Naive thymus-derived CD8-positive, alpha-beta T cell (primary cell): ENCODE measurements at places on chromosomes 7 and 10. TPM values are rescaled to one million over a fixed set of nuclear protein-coding genes. Genes with fewer than 3 reads are reported as not detected.

DNA sequence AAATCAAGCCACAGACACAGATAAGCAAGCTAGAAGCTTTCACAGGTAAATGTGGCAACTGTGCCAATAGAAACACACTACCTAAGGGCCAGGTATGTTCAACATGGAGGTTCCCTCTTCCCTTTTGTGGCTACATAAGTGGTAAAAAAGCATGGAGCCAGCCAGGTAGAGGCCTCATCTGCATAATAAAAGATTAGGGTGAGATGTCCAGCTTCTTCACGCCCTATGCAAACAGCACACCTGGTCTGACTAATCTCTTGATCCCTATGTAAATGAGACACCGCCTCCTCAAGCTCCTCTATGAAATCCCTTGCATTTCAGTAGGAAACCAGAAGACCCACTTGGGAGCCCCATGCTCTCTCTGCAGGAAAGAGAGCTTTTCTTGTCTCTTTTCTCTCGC is 282.2 kb downstream of the NEBL start:
- DNase-seq, result no peak

- no peak for DNase-seq
Observed at GRCh38 chr10:119514819-119515218, 27.7 kb downstream of the RGS10 start.

- no peak for DNase-seq
Observed at GRCh38 chr7:30502470-30503251, 2.0 kb downstream of the GGCT start.

DNA sequence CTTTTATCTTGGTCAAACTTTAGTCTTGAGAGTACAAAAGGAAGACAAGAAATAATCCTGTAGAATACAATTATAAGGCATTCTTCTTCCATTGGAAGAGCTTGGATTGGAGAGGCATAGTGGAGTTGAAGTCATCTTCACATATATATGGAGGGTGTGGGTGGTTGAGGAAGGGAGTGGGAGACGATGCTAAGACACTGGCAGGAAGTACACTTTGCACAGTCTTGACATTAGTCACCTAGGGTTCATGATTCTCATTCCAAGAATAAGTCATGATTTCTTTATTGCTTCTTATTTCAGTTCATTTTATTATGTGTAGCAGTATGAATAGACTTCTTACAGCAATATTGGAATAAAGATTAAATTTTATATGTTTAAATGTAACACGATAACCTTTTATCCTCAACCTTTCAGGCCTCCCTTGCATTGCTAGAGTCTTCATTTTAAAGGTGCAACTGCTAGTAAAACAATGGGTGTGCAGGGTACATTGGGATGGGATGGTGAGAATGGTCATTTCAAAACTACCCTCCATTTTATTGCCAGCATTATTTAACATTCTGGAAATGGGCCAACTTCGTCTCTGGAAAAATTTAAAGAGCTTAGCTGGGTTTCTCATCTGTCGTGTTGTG is 12.3 kb upstream of the SLC26A3 start:
- DNase-seq, result no peak

GRCh38 chr7:120615703-120616102 is 242.2 kb downstream of the TSPAN12 start:
- no peak for DNase-seq

DNA sequence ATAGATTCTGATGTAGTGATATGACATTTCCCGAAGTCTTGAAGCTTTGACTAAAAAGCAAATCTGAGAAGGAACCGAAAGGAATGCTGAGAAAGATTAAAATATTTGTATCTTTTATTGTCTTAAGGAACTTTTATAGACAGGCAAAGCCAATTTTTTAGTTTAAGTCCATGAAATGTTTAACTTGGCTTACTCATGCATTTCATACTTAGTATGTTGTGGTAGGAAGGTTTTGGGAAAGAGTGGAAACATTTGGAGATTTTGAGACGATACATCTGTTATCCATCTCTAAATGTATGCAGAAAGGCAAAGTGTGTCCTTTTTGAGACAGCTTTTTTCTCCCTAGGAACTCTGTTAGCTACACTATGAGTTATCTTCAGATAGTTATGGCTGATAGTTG is 10.1 kb downstream of the TBC1D12 start:
- no peak for DNase-seq

GRCh38 chr7:134065415-134065814 is 61.7 kb upstream of the LRGUK start:
- no peak for DNase-seq

DNA sequence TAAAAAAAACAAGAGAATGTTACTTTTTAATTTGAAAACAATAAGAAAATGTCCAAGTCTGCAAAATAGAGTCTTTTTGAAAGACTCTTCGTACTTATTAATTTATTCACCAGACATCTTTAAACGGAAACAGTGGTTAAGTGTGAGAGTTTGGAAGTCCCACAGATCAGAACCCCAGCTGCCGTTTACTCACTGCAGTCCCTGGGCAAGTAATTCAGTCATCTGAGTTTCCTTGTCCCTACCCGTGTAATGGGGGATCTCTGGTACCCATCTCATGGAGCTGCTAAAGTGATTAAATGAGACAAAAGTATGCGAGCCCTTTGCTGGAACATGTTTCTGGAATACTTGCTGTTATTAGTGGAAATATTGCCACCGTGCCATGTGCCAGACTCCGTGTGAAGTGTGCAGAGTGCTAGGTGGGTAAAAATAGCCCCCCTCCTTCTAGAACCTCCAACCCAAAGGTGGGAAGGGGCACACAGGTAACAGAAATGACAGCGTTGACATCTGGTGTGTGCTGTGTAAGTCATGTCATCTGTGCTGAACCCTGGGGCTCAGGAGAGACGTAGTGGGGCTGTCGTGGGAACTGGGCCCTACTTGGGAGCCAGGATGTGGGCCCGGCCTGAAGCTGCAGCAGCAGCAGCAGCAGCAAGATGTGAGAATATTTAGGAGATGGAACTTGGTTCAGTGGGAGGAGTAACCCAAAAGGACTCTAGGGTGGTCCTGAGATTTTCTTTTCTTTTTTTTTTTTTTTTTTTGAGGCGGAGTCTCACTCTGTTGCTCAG is 140.5 kb downstream of the CUX1 start:
- no peak for DNase-seq

- no peak for DNase-seq
Observed at GRCh38 chr10:45592926-45593325, 79.6 kb downstream of the ZFAND4 start.

Gene AKR1E2
- 14.4 TPM for total RNA-seq
